Left lung (tissue), 14 donors: ENCODE measurements at places on chromosomes 5 and 9.

DNA sequence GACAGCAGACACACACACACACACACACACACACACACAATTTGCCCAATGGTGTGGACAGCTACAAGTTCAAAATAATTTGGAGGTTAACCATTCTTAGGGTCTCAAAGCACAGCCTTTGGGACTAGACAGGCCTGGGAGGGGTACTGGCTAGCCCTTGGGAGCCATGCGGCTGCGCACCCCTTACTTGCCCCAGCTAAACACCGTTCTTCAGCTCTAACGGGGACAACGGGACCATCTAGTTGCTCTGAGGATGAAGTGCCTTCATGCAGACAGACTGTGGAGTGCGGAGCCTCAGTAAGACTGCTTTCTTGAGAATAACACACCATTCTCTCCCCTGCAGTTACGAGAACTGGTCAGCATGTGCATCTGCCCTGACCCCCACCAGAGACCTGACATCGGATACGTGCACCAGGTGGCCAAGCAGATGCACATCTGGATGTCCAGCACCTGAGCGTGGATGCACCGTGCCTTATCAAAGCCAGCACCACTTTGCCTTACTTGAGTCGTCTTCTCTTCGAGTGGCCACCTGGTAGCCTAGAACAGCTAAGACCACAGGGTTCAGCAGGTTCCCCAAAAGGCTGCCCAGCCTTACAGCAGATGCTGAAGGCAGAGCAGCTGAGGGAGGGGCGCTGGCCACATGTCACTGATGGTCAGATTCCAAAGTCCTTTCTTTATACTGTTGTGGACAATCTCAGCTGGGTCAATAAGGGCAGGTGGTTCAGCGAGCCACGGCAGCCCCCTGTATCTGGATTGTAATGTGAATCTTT is 64.6 kb downstream of the PSMB7 start:
- DNase-seq: peak; percentile 21

DNA sequence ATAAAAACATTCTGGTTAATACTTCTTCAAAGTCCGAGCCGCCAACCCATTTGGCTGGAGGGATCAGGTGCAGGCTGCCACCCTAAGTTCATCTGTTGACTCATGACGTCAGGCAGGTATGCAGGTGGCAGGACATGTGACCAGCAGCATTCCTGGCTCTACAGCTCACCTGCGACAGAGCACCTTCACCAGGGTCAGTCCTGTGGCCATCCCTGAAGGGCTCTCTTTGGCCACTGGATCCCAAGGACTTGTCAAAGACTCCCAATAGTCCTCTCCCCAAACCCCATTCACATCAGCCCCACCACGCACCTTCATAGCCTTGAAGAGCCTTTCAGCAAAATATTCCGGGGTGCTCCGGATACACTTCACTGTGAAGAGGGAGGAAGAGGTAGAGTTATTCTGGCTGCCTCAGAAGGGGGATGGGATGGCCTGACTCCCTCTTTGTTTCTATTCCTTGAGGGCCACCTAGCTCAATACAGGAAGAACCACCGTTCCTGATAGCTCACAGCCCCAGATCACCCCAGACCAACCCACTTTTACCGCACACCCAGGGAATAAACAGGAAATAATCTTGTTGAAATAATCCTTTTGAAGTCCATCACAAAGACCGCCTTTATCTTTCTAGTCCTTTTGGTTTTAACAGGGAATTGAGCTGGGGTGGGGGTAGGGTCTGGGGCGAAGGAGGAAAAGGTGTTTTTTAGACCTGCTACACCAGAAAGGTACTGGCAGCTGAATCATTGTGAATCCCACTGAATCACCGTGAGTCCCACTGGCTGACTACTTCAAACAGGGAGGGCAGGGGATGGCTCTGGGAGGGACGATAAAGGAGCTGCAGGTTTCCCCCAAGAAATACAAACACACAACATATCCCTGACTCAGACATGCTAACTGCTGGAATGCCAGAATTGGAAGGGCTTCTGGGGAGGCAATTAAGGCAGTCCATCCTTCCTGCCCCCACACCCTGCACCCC is 26.4 kb downstream of the ANXA6 start:
- no peak for DNase-seq

GRCh38 chr9:38620483-38621433 is at the start of gene ANKRD18A:
ANKRD18A (minus strand) TSS chr9:38620596; CDS start chr9:38620285, 311 bp downstream.
- peak; percentile 97 for DNase-seq

- DNase-seq: no peak
Measured at GRCh38 chr5:181112476-181112875, 18.5 kb downstream of the OR2V1 start.

DNA sequence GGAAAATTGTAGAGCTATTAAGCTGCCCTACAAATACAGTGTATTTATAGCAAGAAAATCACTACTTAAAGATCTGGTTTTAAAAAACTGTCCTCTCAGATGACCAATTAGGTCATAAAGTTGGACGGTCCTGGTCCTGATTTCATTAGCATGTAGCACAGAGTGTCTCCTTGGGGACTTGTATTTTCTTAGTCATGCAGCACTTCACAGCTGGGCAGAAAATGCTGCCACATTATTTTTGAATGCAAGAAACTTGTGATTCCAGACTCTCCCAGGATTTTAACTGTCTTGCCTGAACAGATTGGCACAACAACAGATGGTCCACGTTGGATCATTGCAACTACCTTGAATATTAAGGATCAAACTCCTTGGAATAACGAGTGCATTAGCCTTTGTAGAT is 348.1 kb upstream of the SGCD start:
- no peak for DNase-seq

DNA sequence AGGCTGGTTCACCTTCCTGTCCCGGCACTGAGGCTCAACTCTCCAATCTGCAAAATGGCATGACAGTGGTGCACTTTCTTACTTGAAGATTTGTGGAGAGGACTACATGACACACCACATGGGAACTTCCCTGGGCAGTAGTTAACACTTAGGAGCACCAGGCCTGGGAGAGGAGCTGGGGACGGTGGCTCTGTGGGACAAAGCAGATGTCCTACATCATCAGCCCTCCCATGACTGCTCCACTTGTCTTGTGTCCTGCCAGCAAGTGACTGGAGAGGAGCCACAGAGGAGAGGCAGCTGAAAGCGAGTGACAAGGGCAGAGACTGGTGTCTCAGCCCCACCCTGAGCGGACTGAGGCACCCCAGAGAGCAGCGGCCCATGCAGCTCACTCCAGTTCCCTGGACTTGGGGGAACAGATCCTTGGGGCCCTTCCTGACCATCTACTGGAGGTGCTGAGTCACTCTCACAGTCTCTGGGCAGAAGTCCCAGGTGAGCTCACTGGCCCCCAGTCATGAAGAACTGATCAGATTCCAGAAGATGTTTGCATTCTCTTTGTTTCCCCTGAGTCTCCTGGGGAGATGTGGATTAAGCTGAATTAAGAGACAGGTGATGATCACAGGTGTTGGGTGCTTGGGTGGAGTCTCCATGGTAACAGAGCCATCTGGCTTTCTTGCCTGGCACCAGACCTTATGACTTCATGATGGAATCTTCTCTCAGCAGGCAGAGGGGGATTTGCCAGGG is 13.2 kb upstream of the SLC25A48 start:
- no peak for DNase-seq

DNA sequence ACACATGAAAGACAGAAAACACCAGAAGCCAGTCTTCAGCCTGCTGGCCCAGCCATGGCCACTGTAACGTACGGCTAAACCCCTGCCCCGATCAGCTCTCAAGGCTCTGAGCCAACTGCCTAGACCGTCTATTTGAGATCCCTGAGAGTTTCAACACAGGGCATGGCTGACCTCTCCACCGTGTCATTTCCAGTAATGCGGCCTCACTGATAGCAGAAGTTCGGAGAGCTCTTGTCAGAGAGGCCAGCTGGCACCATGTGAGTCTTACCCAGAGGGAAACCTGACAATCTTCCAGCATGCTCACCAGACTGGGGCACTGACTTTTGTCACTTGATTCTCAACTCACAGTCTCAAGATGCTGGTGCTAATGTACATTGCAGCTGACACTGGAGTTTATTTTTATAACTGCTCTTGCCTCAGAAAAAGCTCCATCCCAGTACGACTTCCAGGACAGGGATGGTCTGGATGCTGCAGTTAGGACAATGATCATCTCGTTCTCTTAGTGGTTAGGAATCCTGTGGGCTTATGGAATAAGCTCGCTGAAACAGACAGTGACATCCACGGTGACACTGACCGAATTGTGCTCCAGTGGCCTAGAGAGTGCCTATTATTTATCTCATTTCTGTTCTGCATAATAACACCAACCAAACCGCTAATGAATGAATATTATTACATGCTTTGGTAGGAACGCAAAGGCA is 372.7 kb downstream of the ICE1 start:
- DNase-seq: no peak

- DNase-seq: no peak
Measured at GRCh38 chr5:120252839-120253238, 211.3 kb upstream of the PRR16 start.

DNA sequence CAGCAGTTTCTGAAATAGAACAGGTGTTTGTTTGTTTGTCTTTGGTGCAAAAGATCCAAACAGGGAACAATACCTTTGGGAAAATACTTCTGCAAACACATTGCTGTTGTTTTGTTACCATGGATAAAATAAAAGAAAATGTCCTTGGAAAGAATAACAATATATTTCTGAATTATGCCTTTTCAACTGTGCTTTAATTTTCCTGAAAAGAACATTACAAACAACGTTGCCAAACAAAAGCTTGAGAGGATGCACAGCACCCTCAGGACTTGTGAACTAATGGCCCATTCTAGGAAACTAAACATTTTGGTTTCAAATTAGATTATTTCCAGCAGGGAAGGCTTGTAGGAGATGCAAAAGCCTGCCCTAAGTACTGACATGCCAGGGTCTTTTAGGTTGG is 967.2 kb downstream of the TLE4 start:
- DNase-seq: no peak

DNA sequence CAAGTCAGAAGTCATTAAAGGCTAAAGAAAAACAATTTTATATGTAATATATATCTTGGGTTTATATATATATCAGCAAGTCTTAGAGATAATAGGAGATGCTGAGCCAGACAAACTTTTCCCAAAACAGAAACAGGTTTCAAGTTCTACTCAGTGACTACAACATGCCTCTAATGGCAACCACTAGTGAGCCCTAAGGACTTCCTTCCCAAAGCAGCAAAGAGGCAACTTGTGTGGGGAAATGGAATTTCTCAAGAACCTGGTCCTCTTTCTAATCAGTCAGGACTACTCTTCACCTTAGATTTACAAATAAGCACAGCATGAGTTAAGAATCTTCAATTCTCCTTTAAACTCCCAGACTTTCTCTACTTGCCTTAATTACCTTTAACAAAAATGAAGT is 17.6 kb downstream of the RNF38 start:
- no peak for DNase-seq
